ENCODE measurements at places on chromosomes 4 and X.

GRCh38 chr4:5120468-5120867 lies 69.2 kb downstream of the STK32B start:
- DNase-seq = no peak

GRCh38 chr4:8038719-8039251 lies 99.1 kb upstream of the AFAP1 start:
- DNase-seq = no peak

DNA sequence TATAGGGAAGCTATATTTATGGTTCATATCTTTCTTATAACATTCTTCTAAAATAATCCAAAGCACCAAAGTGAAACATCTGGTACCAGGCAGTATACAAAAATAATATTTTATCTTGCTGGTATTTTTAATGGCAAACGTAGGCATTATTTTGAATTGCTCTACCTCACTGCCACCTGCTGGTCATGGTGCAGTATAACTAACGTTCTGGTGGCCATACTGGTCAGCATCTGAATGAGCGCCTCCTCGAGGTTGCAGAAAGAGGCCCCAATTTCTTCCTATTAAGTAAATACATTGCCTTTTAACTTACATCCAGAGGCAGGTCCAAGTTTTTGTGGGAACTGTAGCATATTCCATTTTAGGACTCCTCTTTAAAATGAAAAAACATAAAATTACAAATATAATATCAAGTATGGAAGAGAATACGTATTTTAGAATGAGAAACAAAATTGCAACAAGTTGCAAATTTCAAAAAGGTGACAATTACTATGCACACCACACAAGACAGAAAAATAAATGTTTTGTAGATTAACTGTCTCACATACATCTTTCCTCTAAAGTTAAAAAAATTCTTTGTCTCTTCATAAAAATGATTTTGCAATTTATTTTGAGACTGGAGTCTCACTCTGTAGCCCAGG lies 22.9 kb upstream of the CWH43 start:
- peak; percentile 76 for DNase-seq

DNA sequence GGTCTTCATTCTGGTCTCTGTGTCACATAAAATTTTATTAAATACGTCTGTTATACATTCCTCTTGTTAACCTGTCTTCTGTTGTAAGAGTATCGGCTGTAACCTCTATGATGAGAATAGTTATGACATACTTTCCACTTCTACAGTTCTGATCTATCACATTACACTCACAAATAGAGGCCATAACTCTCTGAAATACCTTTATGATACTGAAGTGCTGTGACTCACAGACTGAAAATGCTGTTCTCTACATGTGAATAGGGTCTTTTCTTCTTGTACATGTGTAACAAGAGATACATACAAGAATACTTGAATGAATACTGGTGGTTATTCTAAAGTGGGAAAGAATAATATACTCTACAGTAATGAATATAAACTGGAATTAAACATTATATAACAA lies 1047.6 kb downstream of the TECRL start:
- no peak for DNase-seq

GRCh38 chr4:147747787-147748454 lies 16.0 kb downstream of the ARHGAP10 start:
- no peak for DNase-seq

DNA sequence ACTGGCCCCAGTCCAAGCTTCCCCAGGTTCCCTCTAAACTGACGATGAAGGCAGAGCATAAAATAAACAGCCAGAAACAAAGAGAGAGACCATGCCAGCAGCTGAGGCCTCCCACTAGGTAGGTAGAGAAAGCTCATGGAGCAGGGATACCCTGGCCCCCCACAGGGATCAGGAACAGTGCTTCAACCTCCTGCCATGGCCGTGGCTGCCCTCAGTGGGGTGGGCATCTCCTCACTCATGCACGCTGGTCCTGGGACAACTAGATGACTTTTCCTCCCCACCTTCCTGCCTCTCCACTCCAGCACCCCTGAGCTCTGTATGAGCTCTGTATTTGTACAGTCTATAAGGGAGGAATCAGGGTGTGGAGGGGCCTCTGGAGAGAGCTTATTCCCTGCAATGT lies 117.7 kb upstream of the PSAPL1 start:
- no peak for DNase-seq

GRCh38 chrX:131845771-131846170 lies 177.3 kb upstream of the STK26 start:
- DNase-seq = no peak

DNA sequence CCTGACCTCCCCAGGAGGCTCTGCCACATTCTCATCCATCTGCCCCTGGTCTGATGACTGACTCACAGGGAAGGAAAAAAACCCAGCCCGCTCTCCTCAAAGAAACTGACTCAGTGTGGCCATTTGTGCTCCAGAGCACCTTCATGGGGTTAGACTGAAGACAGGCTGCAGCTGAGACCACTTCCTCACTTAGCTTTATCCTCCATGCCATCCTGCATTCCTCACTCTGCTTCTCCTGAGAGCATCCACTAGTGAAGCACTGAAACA lies 35.9 kb upstream of the HPSE start:
- DNase-seq = no peak

GRCh38 chr4:140611854-140612253 lies 43.1 kb upstream of the UCP1 start:
- no peak for DNase-seq

GRCh38 chr4:174716986-174717770 lies 111.9 kb downstream of the GLRA3 start:
- no peak for DNase-seq

DNA sequence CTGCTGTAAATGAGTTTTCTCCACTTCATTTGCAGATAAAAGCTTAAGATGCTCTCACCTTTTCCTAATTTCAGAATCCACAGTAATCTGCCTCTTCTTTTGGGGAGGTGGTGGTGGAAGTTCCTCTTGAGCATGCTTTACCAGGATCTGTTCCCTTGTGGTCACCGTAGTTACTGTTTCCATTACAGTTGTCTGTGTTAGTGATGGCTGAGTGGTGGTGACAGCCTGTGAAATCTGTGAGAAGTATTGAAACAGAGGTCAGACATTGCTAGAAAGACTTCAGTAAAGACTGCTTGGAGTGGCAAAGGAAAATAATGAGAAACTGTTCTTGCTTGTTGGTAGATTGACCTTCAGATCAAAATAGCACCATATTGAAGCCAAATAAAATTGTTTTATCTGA lies 666.2 kb downstream of the DMD start:
- DNase-seq = no peak

DNA sequence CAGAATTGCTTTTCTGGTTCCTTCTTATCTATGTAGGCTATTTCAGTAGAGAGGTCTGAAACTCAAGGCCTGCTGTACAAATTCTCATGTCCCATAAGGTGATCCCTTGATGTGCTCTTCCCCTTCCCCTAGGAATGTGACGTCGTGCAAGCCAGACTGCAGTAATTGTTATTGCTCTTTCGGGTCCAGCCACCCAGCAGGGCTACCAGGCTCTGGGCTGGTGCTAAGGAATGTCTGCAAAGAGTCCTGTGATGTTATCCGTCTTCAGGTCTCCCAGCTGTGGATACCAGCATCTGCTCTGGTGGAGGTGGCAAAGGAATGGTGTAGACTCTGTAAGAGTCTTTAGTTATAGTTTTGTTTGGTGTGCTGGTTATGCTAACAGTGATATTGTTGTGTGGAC lies 378.7 kb downstream of the C4orf33 start:
- no peak for DNase-seq

GRCh38 chr4:29295280-29295679 lies 1424.9 kb upstream of the PCDH7 start:
- no peak for DNase-seq

GRCh38 chr4:186790630-186791029 lies 67.0 kb upstream of the FAT1 start:
- DNase-seq = no peak

GRCh38 chr4:99383833-99384392 lies 31.4 kb upstream of the ADH1C start:
- no peak for DNase-seq

DNA sequence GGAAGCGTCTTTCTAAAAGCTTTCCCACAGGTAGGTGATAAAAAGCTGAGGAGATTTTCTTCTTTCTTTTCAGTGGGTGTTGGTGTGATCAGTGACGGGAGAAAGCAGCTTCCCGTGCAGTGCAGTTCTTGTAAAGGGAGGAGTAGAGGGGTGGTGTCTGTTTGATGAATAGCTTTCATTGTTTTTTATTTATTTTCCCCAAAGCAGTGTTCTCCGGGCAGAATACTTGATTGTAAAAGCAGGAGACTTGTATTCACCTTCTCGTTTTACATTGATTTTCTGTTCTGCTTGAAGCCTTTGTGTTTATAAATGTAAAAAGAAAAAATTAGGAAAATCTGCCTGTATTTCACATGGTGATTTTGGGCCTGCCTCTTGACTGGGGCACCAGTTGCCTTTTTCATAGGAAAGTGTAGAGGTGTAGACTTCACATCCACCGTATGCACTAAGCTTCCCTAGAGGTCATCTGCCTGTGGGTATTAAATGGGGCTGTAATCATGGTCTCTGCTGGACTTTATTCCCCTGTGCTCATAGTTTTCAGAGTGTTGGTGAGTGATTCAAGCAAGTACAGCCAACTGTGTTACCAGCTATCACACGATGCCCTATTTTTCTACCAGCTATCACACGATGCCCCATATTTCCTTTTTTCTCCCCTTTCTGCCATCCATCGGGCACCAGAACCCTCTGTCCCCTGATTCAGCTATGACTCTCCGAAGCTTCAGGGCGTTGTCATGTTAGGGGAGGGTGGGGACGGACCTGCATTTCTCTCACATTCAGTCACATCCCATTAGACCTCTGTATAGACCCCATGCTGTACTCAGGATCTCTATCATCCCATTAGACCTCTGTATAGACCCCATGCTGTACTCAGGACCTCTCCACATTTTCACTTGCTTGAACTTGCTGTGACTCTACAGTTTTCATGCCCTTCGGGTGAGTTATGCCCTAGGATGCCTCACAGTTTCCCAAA lies 526.5 kb downstream of the TRIML1 start:
- no peak for DNase-seq

DNA sequence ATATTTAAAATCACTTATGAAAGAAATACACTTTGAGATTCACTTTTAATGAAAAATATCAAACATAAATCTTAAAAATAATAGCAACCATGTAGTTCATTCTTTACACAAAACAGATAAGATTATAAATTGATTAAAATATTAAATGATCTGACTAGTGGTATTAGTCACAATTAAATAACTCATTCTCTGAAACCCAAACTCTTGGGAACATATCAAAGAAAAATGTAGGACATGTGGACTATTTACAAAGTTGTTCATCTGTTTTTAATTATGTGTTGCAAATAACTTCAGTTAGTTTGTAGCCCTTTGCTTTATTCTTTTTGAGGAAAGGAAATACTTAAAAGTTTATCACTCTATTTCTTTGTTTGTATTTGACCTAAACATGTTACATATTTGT lies 9.5 kb upstream of the GUCY1A1 start:
- DNase-seq = no peak

DNA sequence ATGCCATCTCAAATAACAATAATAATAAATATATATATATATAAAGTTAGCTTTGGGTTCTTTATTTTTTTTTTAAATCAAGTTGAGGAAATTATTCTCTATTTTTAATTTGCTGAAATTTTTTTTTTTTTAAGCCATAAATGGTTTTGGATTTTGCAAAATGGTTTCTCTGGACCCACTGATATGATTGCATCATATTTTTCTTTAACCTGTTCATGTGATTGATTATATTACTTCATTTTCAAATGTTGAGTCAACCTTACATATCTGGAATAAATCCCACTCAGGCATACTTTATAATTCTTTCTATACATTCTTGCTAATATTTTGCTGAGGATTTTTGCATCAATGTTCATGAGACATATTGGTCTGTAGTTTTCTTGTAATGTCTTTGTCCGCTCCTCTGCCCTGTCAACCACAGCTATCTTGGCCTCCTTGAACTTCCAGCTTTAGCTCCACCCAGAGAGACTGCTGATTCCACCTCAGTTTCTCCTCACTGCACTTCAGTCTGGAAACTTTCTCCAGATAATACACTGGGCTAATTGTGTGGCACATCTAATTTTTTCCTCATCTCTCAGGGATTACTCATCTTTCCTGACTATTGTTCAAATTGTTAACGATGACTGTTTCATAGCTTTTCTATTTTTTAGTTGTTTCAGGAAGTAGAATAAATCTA lies 160.9 kb upstream of the GIMD1 start:
- no peak for DNase-seq

DNA sequence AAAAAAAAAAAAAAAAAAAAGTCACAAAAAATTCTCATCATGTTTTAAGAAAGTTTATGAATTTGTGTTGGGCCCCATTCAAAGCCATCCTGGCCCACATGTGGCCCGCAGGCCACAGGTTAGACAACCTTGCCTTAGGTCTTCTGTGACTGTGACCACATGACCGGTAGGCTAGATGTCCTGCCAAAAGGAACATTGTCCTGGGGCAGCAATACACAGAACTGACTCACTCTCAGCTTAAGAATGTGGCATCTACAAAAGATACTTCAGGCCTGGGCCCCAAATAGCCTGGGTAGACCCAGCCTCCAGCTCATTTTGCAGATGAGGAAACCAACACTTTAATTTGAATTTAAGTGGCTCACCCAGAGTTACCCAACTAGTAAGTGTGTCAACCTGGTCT lies 10.0 kb downstream of the AWAT2 start:
- no peak for DNase-seq

- no peak for DNase-seq
Observed at GRCh38 chr4:15868111-15868510, 70.4 kb downstream of the FGFBP1 start.

DNA sequence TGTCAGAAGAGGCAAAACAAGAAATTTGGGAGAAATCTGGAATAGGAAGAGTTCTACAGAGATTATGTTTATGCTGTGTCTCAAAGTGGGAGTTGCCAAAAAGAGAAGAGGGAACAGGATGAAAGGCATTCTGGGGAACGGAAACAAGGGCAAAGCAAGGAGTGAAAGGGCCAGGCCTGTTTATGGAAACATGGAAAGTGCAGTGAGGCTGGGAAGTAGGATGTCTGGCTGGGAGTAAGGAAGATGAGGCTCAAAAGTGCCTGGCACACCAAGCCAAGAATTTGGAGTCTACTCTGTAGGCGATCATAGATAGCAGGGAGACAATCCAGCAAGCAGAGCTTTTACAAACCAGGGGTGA lies 1.8 kb upstream of the CUL4B start:
- DNase-seq = no peak

- DNase-seq = no peak
Observed at GRCh38 chr4:88511236-88511635, 12.3 kb downstream of the PYURF start.

DNA sequence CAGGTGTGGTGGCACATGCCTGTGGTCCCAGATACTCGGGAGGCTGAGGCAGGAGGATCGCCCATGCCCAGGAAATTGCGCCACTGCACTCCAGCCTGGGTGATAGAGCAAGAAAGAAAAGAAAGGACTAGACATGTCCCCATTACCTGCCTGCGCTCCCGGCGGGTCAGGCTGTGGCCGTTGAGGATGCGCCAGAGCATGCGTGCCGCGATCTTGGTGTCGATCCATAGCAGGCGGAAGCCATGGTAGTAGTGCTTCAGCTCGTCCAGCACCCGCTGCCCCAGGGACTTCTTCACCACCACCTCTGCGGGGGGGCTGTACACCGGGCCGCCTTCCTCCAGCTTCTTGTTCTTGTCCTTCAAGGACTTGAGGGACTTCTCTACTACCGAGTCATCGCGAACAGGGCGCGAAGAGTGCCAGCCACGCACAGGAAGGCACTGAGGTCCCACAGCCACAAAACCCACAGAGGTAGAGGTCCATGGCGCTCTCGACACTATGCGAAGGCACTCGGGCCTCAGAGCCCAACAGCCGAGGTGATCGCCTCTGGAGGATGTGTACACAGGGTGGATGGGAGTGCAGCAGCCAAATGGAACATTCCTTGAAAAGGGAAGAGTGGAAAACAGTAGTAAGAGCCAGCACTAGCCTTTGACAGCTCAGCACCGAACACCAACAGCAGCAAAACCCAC lies 14.6 kb downstream of the LETM1 start:
- no peak for DNase-seq

- DNase-seq = no peak
Observed at GRCh38 chr4:118767109-118767508, 68.8 kb downstream of the SEC24D start.

Measured in endothelial cell (in vitro differentiated cells).